Renal cortical epithelial cell (primary cell): ENCODE measurements at places on chromosomes 4 and X. TPM values are rescaled to one million over a fixed set of nuclear protein-coding genes. Genes with fewer than 3 reads are reported as not detected.

CCDC160 gene
- total RNA-seq = 3.0 TPM in 1 of 2 replicates, not detected in the other

PRAF2 gene
- 4.3 and 9.4 TPM in 2 replicates for total RNA-seq

MAGEC3 gene
- total RNA-seq = not detected in 2 replicates

ALAS2 gene
- total RNA-seq = not detected in 2 replicates

SMAD1 gene
- total RNA-seq = 7.5 and 34.7 TPM in 2 replicates

PAK3 gene
- 7.5 and 9.2 TPM in 2 replicates for total RNA-seq

EIF4E gene
- 286 and 311 TPM in 2 replicates for total RNA-seq

SLC9B1 gene
- 0.30 and 0.69 TPM in 2 replicates for total RNA-seq

BTC gene
- 8.9 and 15.3 TPM in 2 replicates for total RNA-seq

MTM1 gene
- total RNA-seq = 10.8 and 19.2 TPM in 2 replicates

MTMR8 gene
- total RNA-seq = 1.1 and 1.4 TPM in 2 replicates

LRCH2 gene
- 1.4 and 7.4 TPM in 2 replicates for total RNA-seq

IL2RG gene
- total RNA-seq = not detected in 2 replicates

GNRHR gene
- not detected in 2 replicates for total RNA-seq
